Amniotic epithelial cell (primary cell): ENCODE measurements at places on chromosomes 16 and 17.

DNA sequence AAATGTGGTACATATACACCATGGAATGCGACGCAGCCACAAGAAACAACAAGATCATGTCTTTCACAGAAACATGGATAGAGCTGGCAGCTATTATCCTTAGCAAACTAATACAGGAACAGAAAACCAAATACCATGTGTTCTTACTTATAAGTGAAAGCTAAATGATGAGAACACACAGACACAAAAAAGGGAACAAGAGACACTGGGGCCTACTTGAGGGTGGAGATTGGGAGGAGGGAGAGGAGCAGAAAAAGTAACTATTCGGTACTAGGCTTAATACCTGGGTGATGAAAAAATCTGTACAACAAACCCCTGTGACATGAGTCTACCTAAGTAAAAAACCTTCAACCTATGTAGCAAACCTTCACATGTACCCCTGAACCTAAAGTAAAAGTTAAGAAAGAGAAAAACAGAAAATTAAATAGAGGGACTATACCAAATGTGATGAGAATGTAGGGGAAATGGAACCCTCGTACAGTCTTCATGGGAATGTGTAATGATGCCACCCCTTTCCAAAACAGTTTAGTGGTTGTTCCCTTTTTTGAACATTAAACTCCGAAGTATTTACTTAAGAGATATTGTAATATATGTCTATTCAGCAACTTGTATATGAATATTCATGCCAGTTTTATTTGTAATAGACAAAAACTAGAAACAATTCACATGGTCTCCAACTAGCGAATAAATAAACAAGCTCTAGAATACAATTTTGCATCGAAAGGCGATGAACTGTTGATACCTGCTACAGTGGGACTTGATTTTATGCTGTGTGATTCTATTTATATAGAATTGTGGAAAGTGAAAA, 33.9 kb downstream of the AHSP start:
- no peak for DNase-seq

DNA sequence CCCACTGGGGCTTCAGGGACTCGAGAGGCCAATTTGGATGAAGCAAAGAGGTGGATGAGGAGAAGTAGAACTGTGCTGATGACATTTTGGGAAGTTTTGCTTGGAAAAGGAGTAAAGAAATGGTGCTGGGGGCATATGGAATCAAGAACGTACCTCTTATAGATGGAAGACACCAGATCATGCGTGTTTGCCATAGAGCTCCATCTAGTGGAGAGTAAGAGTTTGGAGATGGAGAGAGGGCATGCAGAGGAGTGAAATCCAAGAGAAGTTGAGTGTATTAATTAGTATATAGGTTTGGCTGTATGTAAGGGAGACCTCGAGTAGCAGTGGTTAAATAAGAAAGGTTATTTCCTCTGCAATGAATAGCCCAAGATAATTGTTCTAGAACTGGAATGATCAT, 56.0 kb downstream of the SHISA6 start:
- no peak for DNase-seq

DNA sequence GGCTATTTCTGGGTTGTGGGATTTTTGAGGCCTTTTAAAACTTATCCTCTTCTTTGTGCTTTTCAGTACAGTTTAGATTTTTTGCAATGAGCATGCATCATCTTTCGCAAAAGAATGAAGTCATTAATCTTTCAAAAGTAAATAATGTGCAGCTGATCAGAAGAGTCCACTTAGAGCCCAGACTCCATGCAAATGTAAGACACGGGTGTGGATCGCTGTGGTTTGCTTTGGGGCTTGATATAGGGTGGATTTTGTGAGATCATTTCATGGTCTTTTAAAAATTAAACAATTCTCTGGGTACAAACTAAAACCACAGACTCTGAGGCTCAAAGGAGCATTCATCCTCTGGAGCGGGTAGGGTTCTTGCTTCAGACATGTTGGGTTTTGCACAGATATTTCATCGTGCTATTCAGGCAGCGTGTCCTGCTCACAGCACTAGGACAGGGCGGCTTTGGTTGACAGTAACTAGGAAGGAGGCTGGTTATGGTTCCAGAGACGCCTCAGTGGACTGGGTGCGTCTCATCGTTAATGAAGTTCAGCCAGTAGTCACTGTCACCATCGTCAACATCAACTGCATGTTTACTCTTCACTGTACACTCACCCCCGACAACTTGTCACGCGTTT, 129.4 kb upstream of the PLCG2 start:
- no peak for DNase-seq

GRCh38 chr16:11407047-11407982, 62.1 kb downstream of the RMI2 start:
- DNase-seq, result peak; percentile 70

GRCh38 chr16:54477714-54478113, 191.1 kb upstream of the IRX3 start:
- no peak for DNase-seq

DNA sequence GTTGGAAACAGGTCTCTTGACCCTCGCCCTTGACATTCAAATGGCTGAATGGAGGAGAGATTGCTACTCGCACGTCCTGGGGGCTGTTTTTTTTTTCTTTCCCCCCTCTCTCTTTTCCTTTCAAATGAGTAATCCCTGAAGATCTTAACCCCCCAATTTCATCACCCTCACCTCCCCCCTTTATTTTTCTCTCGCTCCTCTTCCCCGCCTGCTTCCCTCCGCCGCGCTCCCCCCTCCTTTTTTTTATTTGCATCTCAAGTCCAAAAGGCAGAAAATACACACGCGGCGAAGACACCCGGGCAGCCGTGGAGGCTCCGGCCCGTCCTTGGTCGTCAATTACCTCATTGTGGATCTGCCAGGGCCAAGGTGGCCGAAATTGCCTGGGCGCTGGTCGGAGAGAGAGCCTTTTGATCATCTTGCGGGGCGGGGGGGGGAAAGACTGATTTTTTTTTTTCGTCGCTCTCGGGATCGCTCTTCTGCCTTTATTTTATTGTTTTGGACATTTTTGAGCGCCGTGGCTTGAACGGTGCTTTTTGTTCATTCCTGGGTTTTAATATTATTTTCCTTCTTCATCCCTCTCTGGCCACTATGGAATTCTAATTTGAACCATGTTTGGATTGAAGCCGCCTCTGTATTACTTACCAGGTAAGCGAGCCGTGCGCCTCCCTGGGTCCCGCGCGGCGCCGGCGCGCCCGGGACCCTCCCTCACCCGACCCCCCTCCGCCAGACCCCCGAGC, 57.2 kb upstream of the GSE1 start:
- DNase-seq, result no peak

DNA sequence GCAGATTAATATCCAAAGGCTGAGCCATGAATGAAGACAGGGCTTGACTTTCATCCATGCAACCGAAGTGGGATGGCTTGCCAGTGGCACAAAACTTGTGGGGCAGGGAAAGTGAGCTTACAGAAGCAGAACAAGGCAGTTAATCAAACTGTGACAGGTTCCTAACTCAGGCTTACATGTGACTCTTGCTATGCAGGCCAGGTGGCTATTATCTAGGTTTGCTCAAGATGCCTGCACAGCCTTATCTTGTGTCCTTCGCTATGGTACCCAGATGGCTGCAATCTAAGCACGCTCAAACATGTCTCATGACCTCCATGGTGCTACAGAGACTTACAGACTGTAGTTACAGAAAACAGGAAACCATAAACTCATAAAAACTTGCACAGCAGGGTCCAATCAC, 8.6 kb upstream of the DNAH9 start:
- DNase-seq, result no peak

GRCh38 chr17:74415608-74416396, 16.1 kb upstream of the GPRC5C start:
- DNase-seq, result no peak

DNA sequence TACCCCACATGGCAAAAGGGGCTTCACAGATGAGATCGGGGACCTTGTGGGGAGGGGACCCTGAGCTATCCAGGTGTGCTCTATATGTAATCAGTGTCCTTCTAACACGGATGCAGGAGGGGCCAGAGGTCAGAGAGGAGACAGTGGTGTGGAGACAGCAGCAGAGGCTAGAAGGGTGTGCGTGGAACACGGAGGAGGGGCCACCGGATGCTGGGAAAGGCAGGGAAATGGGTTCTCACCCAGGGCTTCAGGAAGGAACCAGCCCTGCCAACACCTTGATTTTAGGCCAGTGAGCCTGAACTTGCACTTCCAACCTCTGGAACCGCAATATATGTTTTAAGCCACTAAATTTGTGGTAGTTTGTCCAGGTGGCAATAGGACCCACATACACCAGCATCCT, 4.6 kb upstream of the SLC38A8 start:
- no peak for DNase-seq

- DNase-seq, result no peak
These were observed 47.6 kb downstream of the HS3ST2 start for GRCh38 chr16:22861580-22861979.

DNA sequence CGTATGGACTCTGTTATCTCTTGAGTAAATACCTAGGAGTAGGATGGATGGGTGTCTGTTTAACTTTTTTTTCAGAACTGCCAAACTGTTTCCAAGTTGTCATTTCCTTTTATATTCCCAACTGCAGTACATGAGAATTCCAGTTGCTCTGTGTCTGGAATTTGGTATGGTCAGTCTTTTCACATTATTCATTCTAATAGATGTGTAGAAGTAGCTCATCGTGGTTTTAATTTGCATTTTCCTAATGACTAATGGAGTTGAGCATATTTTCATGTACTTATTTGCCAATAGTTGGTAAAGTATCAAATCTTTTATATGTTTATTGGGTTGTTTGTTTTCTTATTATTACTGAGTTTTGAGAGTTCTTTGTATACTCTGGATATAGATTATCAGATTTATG, 27.0 kb downstream of the MRTFB start:
- DNase-seq, result peak; percentile 21

DNA sequence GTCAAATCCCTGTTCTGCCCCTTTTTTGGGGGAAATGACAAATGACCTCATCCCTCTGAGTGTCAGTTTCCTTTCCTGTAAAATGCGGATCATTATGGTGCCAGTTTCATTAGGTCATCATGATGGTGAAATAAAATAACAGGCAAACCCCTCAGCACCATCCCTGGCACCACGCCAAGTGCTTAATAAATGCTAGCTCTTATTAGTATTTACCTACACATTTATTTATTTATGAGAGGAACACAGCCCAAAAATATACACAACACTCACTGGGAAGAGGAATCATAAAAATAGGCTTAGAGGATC, 28.6 kb upstream of the GPRC5B start:
- DNase-seq, result no peak

DNA sequence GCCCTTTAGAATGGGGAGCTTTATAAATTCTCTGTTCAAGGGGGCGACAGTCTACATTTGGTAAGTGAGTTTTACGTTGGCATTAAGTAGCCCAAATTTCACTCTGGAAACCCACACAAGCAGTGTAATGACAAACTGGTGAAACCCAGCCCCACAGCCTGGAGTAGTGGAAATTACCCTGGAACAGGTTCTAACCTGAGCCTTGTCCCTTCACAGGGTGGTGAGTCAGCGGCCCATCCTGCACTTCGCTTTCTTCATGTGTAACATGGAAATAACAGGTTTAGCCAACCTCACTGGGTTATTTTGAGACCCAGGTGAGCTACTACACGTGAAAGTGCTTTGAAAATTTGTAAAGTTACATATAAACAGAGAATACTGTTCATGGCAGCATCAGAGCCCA, 3.5 kb upstream of the TLCD3A start:
- DNase-seq, result no peak

DNA sequence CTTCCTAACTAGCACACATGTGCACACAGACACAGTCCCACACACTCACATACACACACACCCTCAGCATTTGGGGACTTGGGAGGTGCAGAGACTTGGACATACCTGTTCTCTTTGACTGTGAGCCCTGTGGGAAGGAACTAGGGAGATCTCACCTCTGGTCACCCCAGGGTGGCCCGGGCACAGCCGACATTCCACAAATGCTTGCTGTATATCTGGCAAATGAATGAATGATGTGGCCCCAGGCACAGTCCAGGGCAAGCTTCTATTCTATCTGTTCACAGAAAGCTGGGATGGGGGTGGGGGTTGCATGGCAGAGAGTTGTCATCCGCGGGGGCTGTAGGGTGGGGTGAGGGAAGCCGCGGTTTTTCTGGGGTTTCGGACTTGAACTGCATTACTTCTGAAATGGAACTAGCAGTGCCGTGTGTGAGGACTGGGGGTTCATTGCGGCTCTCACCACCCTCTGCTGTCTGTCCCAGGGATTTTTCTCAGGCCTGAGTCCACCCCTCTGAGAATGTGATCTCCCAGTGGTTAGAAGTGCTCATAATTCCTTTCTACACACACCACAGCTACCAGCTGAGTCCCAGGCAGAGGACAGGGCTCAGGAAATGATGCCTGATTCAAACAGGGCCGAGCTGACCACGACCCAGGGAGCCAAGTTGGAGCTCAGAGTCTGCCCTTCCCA, 3.3 kb upstream of the RIPOR1 start:
- DNase-seq, result peak; percentile 52

- no peak for DNase-seq
These were observed 27.6 kb upstream of the RBBP6 start for GRCh38 chr16:24511792-24512191.

DNA sequence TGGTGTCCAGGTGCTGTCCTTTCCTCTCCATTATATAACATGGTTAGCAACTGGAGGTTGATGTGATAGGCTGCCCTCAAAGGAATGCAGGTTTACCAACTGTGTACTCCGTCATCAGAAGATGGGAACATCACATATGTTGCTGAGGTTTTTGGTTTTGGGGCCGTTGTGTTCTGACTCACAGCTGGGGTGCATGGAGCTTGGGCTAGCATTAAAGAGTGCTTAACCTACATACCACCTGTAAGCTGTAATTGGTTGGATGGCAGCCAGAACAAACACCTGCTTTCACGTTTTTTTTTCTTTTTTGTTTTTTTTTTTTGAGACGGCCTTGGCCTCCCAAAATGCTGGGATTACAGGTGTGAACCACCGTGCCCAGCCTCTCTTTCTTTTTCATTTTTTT, 20.9 kb downstream of the TMEM11 start:
- no peak for DNase-seq

GRCh38 chr17:10036511-10037061, 131.5 kb upstream of the RCVRN start:
- no peak for DNase-seq

- DNase-seq, result no peak
These were observed 493 bp upstream of the PDE6G start for GRCh38 chr17:81656835-81657234.

DNA sequence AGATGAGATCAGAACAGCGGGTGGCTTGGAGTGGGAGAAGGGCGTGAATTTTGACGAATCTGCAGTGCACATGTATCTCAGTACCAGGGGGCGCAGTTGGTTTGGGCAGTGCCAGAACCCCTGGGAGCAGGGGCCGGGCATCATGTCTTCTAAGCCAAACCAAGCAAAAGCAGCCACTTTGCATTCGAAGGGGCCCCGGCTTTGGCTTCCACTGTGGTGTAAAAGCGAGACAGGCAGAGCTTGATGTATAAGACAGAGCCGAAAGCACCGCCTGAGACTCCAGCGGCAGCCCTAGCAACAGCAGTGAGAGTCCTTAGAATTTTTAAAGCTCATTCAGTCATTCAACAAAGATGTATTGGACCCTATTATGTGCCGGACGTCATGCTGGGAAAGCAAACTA, 3.8 kb upstream of the XYLT1 start:
- DNase-seq, result no peak

DNA sequence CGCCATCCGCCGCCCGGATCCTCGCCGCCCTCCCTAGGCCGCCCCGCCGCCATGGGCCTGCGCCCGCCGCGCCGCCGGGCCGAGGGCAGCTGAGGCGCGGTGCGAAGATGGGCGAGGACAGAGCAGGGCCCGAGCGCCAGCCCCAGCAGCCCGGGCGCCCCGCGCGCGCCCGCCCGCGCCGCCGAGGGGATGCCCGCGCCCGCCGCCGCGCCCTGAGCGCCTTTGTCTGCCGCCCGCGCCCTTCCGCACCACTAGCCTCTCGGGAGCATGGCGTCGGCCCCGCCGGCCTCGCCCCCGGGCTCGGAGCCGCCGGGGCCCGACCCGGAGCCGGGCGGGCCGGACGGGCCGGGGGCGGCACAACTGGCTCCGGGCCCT, 278 bp downstream of the RAB11FIP3 start:
- DNase-seq, result no peak
